NCI-H2081 treated with DMSO at 0.1 percent for 48 hours (cell line): ENCODE measurements at places on chromosomes 16 and 17.

DNA sequence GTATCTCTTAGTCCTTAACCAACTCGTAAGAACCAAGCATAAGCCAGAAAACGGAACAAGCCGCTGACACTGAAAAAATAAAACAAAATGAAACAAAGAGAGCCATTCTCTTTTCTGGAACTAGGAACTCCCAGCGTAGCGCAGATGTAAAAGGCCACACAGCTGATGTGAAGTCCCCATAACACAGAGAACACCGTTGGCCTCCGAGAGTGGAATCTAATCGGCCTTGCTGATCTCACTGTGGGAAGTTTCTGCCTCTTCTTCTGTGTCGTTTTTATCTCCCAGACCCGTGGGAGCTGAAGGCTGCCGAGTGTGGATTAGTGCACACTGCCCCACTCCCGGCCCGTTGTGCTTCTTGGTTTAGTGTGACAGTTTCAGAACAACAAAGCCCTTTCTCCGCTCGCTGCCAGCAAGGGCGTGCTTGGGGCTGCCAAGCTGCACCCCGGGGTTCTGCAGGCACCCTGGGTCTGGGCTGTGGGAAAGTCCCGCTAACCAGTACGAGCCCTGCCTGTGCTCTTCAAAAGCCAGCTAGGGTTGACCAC, 21.7 kb downstream of the TTYH2 start:
- no peak for DNase-seq

DNA sequence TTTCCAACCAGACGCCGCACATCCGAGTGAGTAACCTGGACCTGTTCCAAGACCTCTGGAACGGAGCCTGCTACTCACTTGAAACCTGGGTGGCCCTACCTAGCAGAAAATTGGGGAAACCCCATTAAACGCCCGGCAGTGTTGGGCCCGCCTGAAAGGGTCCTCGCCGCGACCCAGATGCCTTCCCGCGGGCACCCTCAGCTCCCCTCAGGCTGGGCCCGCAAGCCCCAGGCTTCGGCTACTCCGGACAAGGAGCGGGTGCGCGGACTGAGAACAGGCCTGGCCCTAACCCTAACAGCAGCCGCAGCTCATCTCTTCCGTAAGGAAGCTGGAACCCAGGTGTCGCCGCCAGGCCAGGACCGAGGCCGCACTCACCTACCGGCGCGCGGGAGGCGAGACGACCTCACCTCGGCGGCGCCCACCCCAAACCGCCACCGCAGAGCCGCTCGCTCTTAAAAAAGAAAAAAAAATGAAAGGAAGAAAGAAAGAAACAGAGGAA, 344 bp downstream of the PSME3IP1 start:
- no peak for DNase-seq

- no peak for DNase-seq
Observed at GRCh38 chr17:1197781-1198490, 18.2 kb upstream of the ABR start.

- DNase-seq, result no peak
Observed at GRCh38 chr16:74465281-74465680, 44.0 kb upstream of the CLEC18B start.

DNA sequence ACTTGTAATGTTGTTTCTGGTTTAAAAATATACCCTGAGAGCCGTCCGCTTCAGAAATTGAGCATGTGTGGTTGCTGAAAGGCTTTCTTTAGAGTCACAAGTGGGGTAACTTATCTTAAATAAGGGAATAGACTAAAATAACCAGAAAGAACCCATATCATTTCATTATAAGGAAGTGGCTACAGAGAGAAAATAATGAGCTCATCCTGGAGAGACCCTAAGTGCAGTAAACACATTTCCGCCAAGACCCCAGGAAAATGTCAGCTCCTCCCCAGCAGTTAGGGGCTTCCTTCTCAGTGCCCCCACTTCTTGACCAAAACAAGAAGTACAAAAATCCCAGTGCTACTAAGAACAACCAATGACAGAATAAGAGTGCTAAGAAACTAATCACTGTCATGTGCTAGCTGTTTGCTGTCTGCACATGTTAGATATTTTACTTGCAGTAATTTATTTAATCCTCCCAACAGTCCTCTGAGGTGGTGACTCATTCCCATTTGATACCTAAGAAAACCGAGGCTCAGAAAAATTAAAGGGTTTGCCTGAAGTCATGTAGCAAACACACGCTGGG, 83.5 kb downstream of the CDYL2 start:
- DNase-seq, result no peak

DNA sequence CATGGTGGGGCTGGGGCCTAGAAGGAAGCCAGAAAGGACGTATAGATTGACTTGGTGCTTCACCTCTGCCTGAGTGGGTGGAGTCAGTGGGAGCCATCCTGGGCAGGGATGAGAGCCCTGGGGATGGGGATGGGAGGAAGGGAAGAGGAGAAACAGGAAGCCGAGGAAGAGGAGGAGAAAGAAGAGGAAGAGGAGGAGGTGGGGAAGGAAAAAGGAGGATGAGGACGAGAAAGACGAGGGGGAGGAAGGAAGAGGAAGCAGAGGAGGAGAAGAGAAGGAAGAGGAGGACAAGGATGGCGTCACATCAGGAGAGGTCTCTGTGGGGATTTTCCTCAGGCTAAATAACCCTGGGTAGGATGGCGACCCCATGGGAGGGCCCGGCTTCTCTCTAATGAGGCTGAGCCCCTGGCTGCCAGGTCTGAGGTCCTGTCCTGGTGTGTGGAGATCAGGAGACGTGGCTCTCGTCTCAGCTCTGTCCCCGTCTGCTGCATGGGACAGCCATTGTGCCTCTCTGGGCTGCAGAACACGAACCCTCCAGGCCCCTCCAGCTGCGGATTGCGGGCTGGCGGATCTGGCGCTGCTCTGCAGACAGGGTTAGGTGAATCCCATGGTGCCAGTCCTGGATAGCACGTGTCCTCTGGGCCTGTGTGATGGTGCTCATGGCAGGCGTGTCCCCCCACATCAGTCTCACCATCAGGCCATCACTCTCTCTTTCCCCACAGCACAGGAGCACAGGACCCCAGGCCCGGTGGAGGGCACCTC, 35.5 kb upstream of the MTSS2 start:
- DNase-seq, result no peak

GRCh38 chr16:53787423-53787822, 83.5 kb downstream of the FTO start:
- DNase-seq, result no peak
